Germinal center (tissue), 1 donor: ENCODE measurements at places on chromosomes 12 and 14.

GRCh38 chr14:68526512-68527091 is 266.3 kb downstream of the ZFP36L1 start:
- no peak for DNase-seq

GRCh38 chr12:89840162-89840922 is 131.7 kb upstream of the ATP2B1 start:
- DNase-seq = no peak

- no peak for DNase-seq
These were observed 461.4 kb upstream of the SYT1 start for GRCh38 chr12:78403136-78403535.

- DNase-seq = peak; percentile 11
These were observed 888 bp upstream of the PPP1R12A start for GRCh38 chr12:79935624-79936345.

GRCh38 chr14:96191841-96192462 is 12.7 kb upstream of the BDKRB2 start:
- DNase-seq = no peak

DNA sequence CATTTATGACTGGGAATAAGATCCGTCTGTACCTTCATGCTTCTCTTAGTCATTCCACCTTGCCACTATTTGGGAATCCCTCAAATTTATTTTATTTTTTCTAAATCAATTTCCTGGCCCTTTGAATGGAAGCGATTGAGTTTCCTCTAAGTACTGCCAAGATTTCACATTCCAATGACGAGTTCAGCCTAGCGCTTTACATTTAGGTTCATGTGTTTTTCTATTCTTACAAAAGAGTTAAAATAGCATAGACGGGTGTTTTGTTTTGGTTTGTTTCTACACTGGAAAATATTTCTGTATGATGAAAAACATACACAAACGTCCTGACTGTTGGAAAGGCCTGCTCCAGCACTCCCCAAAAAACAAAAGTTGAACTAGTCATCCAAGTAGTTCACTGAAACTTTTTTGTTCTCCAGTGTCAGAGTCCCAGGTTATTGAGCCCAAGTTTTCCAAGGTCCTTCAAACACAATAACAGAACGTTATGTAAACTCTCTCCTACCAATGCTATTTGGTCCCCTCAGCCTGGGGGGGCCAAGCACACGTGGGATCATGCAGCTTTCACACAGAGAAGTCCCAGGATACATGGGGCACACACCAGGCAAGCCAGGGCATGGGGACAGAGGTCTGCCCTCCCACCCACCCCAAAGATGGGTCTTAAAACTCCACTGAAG is 74.8 kb upstream of the FOXN3 start:
- DNase-seq = no peak

- no peak for DNase-seq
These were observed 377.1 kb upstream of the FAR2 start for GRCh38 chr12:28771968-28772367.

GRCh38 chr14:86027144-86027543 is 497.2 kb downstream of the FLRT2 start:
- DNase-seq = no peak

DNA sequence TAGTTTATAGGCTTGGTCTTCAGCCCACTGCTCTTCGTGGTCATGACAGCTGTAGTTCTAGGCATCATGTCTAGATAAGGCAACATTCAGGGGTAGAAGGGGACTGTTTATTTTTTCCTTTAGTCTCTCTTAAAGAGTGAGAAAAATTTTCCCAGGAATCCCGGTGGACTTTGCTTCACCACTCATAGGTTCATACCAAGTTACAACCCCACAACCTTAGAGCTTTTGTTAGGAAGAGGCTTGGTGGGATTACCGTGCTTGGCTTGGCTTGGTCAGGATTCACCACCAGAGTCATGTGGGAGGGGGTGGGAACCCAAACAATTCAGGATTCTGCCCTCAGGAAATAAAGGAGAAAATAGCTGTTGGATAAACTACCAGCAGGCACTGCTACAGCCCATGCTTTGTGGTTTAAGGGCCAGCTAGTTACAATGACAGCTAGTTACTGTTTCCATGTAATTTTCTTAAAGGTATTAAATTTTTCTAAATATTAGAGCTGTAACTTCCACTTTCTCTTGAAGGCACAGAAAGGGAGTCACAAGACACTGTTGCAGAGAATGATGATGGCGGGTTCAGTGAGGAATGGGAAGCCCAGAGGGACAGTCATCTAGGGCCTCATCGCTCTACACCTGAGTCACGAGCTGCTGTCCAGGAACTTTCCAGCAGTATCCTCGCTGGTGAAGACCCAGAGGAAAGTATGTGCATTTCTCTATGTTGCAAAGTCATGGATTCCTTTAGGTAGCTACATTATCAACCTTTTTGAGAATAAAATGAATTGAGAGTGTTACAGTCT is 25.9 kb upstream of the PAPLN start:
- DNase-seq = no peak
